ENCODE measurements at places on chromosomes 4 and X.

DNA sequence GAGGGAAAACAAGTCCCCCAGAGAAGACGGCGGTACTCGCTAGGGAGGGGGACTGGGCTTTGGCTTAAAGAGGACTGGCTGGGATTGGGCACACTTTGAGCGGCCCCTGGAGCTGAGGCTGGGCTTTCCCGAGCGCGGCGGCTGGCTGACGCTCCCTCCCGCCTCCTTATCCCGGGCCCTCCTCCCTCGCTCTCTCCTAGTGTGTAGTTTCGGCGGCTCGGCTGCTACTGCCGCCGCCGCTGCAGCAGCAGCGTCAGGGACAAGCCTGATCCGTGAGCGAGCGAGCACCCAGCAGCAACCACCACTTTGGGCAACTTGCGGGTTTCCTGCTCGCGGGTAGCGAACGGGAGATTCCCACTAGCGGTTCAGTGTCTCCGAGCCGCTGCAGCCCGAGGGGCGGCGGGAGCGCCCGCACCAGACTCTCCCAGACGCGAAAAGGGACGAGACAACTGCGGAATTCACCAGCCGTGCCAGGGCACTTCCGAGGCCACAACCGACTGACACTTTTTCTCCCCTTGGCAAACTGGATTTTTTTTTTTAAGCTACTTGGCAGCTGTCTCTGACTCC is 632 bp upstream of the PCDH7 start:
- no peak for DNase-seq

DNA sequence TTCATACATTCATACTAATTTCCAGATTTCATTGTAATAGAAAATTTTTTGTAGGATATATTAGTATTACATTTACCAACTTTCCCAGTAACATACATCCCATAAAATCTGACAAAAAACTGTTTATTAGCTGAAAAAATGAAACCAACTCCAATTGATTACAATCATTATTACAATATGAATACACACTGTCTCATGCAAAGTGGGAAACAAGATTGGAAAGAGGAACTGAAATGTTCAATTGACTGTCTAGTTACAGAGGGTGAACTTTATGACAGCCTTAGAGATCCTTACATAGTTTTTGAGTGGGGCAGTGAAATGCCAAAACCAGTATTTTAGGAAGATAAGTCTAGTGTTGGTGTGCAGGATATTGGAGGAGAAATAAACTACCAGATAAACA is 2.3 kb upstream of the AMBN start:
- DNase-seq, result no peak

DNA sequence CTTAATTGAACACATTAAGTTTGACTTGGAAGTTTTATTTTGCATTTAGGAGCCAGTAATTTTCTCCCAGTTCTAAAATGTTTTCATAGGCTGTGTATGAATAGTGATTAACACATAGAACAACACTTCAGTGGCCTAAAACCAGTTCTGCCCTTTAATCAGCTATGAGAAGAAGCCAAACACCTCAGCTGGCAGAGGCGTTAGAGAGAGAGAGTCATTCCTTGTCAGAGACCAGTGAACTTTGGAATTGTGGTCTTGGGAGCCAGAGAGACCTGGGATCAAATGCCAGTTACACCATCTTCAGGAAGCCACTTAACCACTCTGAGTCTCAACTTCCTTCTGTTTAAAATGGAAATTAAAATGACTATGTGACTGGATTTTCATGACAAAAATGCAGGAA is 39.3 kb upstream of the PRPS2 start:
- no peak for DNase-seq

- no peak for DNase-seq
These were observed 42.1 kb downstream of the SLC9A7 start for GRCh38 chrX:46716796-46717195.

GRCh38 chr4:144594471-144594986 is 51.4 kb upstream of the HHIP start:
- no peak for DNase-seq

DNA sequence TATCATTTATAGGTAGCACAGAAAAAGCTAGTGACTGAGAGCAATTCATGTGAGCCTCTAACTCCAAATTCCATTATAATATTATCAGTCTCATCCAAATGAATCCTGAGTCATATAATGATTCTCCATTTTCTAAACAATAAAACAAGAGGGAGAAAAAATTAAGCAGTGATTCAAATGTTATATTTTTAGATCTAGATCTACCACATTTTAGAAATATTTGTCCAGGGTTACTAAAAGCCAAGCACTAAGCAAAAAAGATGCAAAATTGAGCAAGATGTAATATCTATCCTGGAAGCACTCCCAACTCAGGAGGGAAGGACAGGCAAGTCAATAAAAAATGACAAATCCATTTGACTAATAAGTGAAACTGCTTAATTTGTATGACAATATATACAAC is 172.8 kb downstream of the FBXW7 start:
- no peak for DNase-seq

- DNase-seq, result no peak
These were observed 198.1 kb downstream of the LRBA start for GRCh38 chr4:150817017-150817416.

GRCh38 chr4:145936142-145936996 is 2.3 kb downstream of the ZNF827 start:
- peak; percentile 72 for DNase-seq

GRCh38 chr4:142416121-142416520 is 430.0 kb downstream of the INPP4B start:
- no peak for DNase-seq

DNA sequence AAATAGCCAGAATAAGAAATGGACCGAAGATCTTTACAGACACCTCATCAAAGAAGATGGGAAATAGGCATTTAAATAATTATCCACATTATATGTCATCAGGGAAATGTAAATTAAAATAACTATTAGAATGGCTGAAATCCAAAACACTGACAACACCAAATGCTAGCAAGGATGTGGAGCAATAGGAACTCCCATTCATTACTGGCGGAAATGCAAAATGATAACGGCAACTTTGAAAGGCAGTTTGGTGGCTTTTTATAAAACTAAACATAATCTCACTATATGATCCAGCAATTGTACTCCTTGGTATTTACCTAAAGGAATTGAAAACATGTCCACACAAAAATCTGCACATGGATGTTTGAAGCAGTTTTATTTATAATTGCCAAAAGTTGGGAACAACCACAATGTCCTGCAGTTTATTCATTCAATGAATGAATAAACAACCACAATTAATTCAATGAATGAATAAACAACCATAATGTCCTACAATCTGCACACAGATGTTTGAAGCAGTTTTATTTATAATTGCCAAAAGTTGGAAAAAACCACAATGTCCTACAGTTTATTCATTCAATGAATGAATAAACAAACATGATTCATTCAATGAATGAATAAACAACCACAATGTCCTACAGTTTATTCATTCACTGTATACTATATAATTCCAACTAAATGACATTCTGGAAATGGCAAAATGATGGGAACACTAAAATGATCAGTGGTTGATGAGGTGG is 117.6 kb upstream of the PCDH18 start:
- no peak for DNase-seq

DNA sequence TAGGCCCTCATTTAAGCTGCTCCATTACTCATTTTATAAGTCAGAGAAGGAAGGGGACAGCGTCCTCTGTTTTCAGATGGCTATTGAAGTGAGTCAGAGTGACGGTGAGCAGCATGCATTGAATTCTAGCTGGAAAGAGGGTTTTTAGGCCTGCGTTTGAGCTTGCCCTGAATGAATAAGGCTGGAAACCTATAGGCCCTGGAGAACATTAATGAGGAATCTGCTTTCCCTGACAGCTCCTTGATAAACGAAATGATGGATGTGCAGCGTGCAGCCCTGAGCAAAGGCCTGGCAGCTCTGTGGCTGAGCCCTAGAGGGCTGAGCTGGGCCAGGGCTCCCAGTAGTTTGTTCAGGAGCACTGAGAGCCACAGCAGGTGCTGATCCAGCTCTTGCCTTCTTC is 33.4 kb downstream of the TBL1X start:
- DNase-seq, result no peak

- no peak for DNase-seq
These were observed 65.4 kb downstream of the GPR82 start for GRCh38 chrX:41789374-41789773.

DNA sequence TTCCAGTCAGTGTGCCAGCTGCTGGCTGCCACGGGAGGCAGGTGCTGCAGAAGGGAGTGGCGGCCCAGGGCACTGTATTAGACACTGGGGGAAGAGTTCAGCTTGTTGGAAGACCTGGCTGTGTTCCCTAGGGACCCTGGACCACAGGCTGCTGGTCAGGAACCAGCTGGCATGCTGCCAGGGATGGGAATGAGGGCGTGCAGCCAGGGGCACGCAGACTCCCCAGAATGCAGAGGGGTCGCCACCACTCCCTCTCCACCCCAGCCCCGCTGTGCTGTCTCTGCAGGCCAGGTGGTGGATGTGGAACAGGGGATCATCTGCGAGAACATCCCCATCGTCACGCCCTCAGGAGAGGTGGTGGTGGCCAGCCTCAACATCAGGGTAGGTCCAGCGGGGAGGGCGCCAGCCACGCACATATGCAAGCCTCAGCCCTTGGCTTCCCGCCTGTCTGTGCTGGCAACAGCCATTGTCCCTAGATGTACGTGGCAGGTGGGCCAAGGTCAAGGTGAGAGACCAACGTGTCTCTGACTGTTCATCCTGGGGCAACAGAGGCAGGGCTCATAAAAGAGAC is 12.3 kb downstream of the ABCD1 start:
- DNase-seq, result no peak

GRCh38 chrX:24372021-24372763 is 11.8 kb downstream of the SUPT20HL1 start:
- no peak for DNase-seq

GRCh38 chr4:88027611-88028608 is 20.5 kb downstream of the PKD2 start:
- no peak for DNase-seq

GRCh38 chrX:46837558-46838485 is 979 bp downstream of the RP2 start:
- no peak for DNase-seq

- no peak for DNase-seq
These were observed 3.3 kb upstream of the CPE start for GRCh38 chr4:165375465-165375864.

GRCh38 chr4:4991541-4992099 is 27.6 kb downstream of the CYTL1 start:
- DNase-seq, result no peak

DNA sequence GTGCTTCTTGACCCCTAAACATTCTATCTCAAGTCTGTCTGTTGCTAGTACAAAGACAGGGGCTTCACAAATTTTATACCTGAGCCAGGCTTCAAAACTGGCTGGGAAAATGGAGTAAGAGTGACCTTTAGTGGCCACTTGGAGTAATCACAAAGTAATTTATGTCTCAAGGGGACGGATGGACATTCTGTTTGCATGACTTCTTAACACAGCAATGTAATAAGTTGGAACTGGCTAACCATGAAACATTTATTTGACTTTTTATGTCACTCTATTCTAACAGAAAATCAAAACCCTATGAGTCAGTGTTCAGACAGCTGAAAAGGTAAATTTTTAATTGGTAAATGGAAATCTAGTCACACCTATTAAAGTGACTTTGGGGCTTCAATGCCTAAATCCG is 600.6 kb downstream of the ANKRD50 start:
- no peak for DNase-seq

DNA sequence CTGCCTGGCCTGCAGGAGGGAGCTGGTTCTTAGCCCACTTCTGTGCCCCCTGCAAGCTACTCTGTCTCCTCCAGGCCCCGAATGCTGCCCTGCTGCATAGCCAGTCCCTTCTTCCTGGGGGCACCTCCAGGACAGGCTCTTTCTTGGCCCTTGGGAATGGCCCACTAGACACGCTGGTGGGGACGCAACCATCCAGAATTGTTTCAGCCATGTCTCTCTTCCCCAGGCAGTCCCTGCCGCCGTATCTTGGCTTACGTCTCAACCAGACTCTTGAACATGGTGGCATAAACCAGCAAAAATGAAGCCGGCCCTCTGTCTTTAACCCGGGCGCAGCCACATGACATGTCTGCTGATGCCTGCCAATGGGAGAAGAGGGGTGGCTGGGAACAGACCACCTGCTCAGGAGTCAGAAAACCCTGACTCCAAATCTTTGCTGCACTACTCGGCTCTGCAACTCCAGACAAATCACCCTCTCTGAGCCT is 9.0 kb downstream of the LRPAP1 start:
- no peak for DNase-seq

DNA sequence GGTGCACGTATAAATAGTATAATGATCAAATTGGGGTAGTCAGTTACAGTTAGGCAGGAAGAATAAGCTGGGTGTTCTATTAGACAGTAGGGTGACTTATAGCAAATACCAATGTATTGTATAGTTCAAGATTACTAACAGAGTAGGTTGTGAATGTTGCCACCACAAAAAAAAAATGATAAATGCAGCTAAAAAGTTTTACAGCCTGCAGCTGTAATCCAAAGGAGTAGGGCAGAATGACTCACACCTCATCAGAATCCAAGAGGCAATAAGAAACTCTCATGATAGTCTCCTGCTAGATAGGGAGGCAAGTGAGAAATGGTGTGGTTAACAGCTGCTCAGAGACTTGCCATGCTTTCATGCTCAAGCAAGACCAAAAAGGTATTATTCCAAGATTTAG is 19.6 kb upstream of the TCEAL4 start:
- DNase-seq, result no peak

- DNase-seq, result no peak
These were observed 52.8 kb upstream of the SRPX start for GRCh38 chrX:38273453-38273852.

- DNase-seq, result no peak
These were observed 17.8 kb downstream of the ANXA3 start for GRCh38 chr4:78569306-78569821.

DNA sequence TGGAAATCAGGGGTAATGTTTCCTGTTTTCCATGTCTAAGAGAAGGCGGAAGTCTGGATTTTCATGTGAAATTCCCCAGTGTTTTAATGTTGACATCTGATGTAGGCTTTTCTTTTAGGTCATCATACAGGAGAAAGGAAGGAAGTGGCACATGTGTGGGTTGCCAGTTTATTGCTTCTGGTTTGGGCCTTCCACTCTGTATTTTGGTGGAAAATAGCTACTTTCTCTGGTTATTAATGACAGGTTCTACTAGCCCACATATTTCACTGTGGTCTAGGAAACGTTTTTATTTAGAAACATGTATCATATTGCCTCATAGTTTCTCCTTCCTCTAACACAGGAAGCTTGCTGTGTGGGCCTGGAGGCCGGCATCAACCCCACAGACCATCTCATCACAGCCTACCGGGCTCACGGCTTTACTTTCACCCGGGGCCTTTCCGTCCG is 7.2 kb downstream of the PDHA1 start:
- no peak for DNase-seq

DNA sequence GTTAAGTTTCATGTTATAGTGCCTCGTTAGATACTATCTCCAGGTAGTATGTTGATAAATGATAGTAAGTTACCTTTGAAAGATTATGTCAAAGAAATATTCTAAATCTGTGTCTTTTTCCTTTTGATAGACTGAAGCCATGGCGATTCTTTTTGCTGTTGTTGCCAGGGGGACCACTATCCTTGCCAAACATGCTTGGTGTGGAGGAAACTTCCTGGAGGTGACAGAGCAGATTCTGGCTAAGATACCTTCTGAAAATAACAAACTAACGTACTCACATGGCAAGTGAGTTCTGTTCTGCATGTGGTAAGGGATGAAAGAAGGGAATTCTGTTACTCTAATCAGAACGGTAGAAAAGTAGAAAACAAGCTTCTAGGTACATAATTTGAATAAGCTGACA is 8.2 kb downstream of the VAMP7 start:
- no peak for DNase-seq

GRCh38 chr4:9703391-9703790 is 78.0 kb upstream of the DRD5 start:
- DNase-seq, result peak; percentile 66

- no peak for DNase-seq
These were observed 146.8 kb upstream of the USP9X start for GRCh38 chrX:40938423-40938822.

GRCh38 chr4:186743261-186743660 is 19.6 kb upstream of the FAT1 start:
- no peak for DNase-seq

Measured in activated T-cell treated with anti-CD3 and anti-CD28 coated beads, Interleukin-2, amount 50 U/mL, for 1 hour (primary cell).